ENCODE measurements at places on chromosomes 5 and 9.

DNA sequence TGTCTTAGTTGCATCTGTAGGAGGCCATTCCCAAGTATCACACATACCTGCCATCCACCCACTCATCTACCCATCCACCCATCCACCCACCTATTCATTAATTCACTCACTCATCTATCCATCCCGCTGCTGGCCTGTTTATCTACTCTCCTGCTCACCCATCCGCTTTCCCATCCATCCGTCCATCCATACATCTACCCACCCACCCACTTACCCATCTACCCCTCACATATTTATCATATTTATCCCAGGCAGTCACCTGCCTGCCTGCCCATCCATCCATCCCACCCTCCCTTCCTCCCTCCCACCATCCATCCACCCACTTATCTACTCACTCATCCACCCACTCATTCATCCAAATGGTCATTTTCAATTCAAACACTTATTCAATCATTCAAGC is 143.9 kb upstream of the PANK3 start:
- no peak for DNase-seq

DNA sequence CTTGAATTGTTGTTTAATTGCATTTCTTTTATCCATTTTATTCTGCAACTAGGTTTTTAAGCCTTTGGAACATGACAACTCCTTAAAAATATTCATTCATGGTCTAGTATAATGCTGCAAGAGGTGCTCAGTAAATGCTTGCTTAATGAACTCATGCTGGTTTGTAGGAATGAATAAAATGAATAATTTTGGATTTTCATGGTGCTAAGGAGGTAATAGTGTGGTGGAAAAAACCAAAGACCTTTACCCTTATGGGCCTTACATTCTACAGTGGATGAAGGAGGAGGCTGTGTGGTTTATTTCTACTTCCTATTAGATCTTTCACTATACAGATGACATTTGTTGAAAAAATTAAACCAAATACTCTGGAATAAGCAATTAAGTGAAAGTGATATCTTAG is 43.4 kb downstream of the LRRTM2 start:
- no peak for DNase-seq

DNA sequence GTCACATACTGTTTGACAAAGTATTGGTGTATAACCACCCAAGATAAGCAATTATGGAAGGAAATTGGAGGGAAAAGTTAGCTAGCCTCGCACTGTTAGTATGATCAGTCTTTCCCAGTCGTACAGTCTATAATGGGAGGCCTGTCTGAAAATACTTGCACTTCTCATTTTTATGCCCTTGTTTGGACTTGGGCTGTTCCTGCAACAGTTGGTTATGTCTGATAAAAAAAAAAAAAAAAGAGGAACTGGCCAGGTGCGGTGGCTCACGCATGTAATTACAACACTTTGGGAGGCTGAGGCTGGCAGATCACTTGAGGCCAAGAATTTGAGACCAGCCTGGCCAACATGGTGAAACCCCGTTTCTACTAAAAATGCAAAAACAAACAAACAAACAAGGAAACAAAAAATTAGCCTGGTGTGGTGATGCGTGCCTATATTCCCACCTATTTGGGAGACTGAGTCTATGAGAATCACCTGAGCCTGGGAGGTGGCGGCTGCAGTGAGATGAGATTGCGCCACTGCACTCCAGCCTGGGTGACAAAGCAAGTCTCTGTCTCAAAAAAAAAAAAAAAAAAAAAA is 58.3 kb upstream of the ANKRD33B start:
- DNase-seq = no peak

GRCh38 chr9:134889386-134890154 is 9.0 kb downstream of the FCN2 start:
- DNase-seq = no peak

GRCh38 chr5:173513521-173513991 is 102.9 kb downstream of the BOD1 start:
- DNase-seq = no peak

DNA sequence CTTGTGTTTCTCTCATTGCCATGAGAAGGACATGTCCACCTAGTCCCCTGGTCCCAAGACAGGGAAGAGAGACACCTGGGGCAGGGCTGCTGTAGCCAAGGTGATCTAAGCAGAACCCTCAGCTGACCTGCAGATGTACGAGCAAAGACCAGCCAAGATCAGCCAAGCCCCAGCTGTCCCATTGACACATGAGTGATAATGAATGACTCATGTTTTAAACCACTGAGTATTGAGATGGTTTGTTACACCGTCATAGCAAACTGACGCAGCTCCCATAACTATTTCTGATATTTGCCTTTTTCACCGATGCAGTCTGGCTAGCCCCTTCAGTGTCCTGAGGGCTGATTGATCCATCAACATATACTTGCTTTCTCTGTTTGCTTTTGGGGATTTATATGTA is 6.7 kb downstream of the OR1K1 start:
- DNase-seq = no peak

DNA sequence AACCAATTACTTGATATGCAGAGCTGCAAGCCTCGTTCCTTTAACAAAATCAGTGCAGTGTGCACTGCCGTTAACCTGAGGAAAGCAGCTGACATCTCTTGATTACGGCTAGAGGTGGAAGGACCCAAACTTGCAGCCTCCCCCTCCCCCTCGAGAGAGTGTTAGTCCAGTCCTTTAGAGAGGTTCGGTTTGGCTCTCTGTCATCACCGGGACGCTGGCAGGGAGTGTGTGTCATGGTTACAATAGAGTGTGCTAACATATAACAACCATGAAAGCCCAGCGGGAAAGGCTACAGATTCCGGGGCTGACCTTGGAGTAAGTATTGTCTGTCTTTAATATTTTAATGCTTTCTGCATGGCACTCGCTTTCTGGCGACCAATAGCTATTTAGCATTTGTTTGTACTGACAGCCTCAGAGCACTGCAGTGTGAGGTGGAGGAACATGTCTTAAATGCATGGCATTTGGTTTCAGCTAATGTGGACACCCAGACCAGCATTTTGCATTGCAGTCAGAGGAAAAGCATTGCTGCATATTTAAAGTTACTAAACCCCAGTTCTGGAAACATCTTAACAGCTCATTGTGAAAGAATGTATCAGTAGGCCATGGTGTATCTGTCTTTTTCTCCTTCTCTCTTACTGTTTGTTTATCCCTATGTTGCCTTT is 237.5 kb downstream of the CD180 start:
- DNase-seq = no peak

GRCh38 chr5:145854651-145855258 is 18.1 kb downstream of the GRXCR2 start:
- DNase-seq = no peak

GRCh38 chr9:32398207-32398606 is 13.8 kb downstream of the ACO1 start:
- DNase-seq = no peak

- no peak for DNase-seq
Observed at GRCh38 chr5:17878541-17878940, 244.3 kb downstream of the TAF11L14 start.
